ENCODE measurements at places on chromosomes 7 and 10. TPM values are rescaled to one million over a fixed set of nuclear protein-coding genes. Genes with fewer than 3 reads are reported as not detected.
A peak's percentile ranks its signal among the peaks of the same experiment; 100 is the strongest.

GRCh38 chr10:48239618-48240017, 34.9 kb downstream of the FRMPD2 start:
- H3K4me1 ChIP-seq = no peaks in the 10 kb centered on the region
- no peak overlapping the region for H3K27ac ChIP-seq
- no peaks in the 10 kb centered on the region for H3K27me3 ChIP-seq
- no peaks in the 10 kb centered on the region for H3K36me3 ChIP-seq
- DNase-seq = no peak
- no peak overlapping the region for H3K4me3 ChIP-seq

DNA sequence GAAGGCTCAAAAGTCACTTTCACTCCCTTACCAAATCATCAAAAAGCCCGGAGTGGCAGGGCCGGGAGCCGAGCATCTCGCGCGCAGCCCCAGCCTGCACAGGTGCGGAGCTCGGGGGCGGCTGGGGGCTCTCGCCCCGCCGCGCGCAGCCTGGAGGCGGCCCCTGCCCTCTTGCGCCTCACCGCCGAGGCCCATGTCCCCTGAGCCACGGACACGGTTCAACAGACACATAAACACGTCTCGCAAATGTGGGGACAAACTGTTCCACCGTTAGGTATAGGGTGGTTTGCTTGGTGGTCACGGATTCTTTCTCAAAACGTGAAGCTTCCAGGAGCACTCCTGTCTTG, 700 bp downstream of the GSAP start:
- H3K4me1 ChIP-seq = no peaks in the 10 kb centered on the region
- H3K27me3 ChIP-seq = no peaks in the 10 kb centered on the region
- DNase-seq = no peak
- peak overlapping the region; percentile 64 for H3K4me3 ChIP-seq
- H3K36me3 ChIP-seq = no peaks in the 10 kb centered on the region
- no peak overlapping the region for H3K27ac ChIP-seq

DNA sequence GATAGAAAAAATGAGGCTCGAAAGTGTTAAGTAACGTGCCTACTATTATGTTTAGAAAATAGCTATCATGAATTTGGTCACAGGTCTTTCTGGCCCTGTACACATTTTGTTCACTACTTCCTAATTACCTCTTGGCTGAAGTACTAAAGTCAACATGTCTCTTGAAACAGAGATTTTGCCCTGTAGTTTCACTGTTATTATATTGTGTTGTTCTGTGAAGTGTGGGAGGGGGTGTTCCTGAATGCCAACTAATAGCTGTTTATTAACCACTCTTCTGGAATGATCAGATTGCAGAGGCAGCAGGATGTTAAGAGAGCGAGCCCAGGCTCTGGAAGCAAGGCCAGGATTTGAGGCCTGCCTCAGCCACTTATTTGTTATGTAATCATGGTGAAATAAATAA, 72.1 kb downstream of the RNF133 start:
- no peak overlapping the region for H3K27ac ChIP-seq
- no peak overlapping the region for H3K4me3 ChIP-seq
- H3K4me1 ChIP-seq = no peaks in the 10 kb centered on the region

DNA sequence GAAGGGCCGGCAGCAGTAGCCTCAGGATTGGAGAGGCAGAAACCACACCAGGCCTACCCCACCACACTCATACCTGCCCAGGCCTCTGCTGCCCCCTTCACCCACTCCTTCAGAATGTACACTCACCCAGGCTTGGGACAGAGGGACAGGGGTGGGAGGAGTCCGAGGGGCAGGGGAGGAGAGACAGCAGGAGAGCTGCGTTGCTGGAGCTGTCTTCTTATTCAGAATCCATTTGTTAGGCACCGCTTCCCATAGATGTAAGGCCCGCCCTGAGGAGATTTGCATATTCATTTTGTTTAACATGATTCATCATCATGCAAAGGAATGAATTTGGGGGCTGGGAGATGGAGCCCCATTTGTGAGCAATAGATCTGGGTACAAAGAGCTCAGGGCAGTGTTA, 156.7 kb downstream of the CDH23 start:
- H3K36me3 ChIP-seq = no peaks in the 10 kb centered on the region
- DNase-seq = no peak
- H3K27me3 ChIP-seq = no peaks in the 10 kb centered on the region
- no peaks in the 10 kb centered on the region for H3K4me1 ChIP-seq
- H3K27ac ChIP-seq = no peak overlapping the region

GRCh38 chr10:114649217-114649903, 8.7 kb downstream of the ABLIM1 start:
- no peak overlapping the region for H3K4me3 ChIP-seq
- H3K27me3 ChIP-seq = no peaks in the 10 kb centered on the region
- DNase-seq = no peak
- H3K36me3 ChIP-seq = no peaks in the 10 kb centered on the region

- no peak overlapping the region for H3K27ac ChIP-seq
- H3K4me1 ChIP-seq = no peaks in the 10 kb centered on the region
- H3K27me3 ChIP-seq = no peaks in the 10 kb centered on the region
- DNase-seq = no peak
- no peaks in the 10 kb centered on the region for H3K36me3 ChIP-seq
Measured at GRCh38 chr10:17779784-17780183, 27.8 kb downstream of the TMEM236 start.

DNA sequence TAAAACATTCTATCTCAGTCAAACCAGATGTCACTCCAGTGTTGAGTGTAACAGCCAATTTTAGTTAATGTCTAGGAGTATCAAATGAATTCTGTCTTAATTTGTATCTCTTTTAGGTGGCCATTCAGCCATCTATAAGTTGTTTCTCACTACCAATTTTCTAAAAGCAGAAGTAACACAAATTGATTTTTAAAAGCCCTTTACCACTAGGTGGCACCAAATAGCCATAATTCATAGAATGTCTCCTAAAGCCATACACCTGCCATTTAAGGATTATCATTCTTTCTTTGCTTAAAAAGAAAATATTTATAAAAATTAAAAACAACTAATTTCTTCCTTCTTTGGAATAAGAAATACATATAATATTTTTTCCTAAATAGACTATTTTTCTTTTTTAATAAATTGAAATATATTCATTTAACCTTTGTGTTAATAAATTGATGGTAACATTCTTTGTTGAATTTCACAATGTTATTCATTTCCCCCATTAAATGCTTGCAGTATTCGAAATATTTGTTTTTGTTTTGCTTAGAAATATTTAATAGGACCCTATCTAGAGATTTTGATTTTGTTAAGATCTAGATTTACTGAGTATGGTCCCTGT, 107.8 kb upstream of the PPP1R3A start:
- no peak overlapping the region for H3K4me3 ChIP-seq
- H3K4me1 ChIP-seq = no peaks in the 10 kb centered on the region
- DNase-seq = no peak
- H3K36me3 ChIP-seq = no peaks in the 10 kb centered on the region
- no peaks in the 10 kb centered on the region for H3K27me3 ChIP-seq
- no peak overlapping the region for H3K27ac ChIP-seq

- no peaks in the 10 kb centered on the region for H3K36me3 ChIP-seq
- no peaks in the 10 kb centered on the region for H3K4me1 ChIP-seq
- DNase-seq = no peak
- no peak overlapping the region for H3K27ac ChIP-seq
- H3K27me3 ChIP-seq = no peaks in the 10 kb centered on the region
Measured at GRCh38 chr10:69959911-69960310, 92.7 kb upstream of the MACROH2A2 start.

GRCh38 chr7:104906556-104906955, 107.4 kb upstream of the KMT2E start:
- DNase-seq = no peak
- no peaks in the 10 kb centered on the region for H3K4me1 ChIP-seq
- no peaks in the 10 kb centered on the region for H3K36me3 ChIP-seq
- no peaks in the 10 kb centered on the region for H3K27me3 ChIP-seq
- H3K27ac ChIP-seq = no peak overlapping the region

- H3K27me3 ChIP-seq = no peaks in the 10 kb centered on the region
- DNase-seq = no peak
- no peak overlapping the region for H3K4me3 ChIP-seq
Measured at GRCh38 chr10:4069491-4069890, 284.5 kb upstream of the KLF6 start.

DNA sequence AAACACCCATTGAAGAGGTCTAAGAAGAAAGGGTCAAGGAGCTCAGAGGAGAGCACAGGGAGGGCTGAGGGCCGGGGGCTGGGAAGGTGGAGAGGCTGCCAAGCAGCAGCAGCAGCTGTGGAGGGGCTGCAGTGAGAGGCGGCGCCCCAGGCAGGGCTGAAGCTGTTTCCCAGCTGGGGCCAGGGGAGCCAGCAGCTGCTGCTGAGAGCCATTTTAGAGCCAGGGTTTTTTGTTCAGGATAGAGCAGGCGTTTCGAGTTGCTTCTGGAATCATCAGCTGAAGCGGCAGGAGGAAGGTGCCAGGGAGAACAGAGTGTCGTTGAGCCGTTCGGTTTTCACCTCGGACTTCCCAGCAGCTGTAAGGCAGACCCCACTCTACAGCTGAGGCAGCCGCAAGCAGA, 62.7 kb downstream of the LANCL2 start:
- no peak overlapping the region for H3K4me3 ChIP-seq
- no peaks in the 10 kb centered on the region for H3K4me1 ChIP-seq
- H3K36me3 ChIP-seq = peaks cover 4% of the 10 kb centered on the region
- H3K27ac ChIP-seq = no peak overlapping the region
- no peak for DNase-seq
- H3K27me3 ChIP-seq = no peaks in the 10 kb centered on the region

DNA sequence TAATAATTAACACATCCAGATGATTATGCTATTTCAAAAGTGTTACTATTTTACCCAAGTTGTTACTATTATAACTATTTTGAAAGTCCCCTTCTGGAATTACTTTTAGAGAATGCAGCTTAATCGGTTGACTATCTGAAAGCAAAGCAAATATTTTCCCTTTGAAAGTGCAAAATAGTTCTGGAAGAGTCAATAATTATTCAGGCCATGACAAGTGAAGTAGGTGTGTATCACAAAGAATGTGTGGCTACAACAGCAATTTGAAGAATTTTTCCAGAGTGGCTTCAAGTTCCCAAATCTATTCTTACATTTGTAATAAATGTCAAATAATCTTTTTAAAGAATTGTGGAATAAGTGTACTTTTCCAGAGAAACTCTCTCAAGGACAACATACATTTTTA, 42.8 kb downstream of the RNLS start:
- no peak overlapping the region for H3K27ac ChIP-seq
- H3K4me1 ChIP-seq = no peaks in the 10 kb centered on the region
- H3K4me3 ChIP-seq = no peak overlapping the region
- H3K27me3 ChIP-seq = no peaks in the 10 kb centered on the region

GRCh38 chr7:8365499-8366110, 67.8 kb upstream of the NXPH1 start:
- no peaks in the 10 kb centered on the region for H3K4me1 ChIP-seq
- H3K27me3 ChIP-seq = no peaks in the 10 kb centered on the region

- no peak for DNase-seq
Measured at GRCh38 chr10:3554121-3554522, 230.9 kb downstream of the KLF6 start.

- H3K36me3 ChIP-seq = no peaks in the 10 kb centered on the region
- no peak overlapping the region for H3K4me3 ChIP-seq
- H3K27me3 ChIP-seq = no peaks in the 10 kb centered on the region
- H3K4me1 ChIP-seq = no peaks in the 10 kb centered on the region
- H3K27ac ChIP-seq = no peak overlapping the region
- no peak for DNase-seq
Measured at GRCh38 chr7:116836911-116837310, 25.5 kb upstream of the CAPZA2 start.

- no peaks in the 10 kb centered on the region for H3K36me3 ChIP-seq
- no peak for DNase-seq
- H3K27ac ChIP-seq = no peak overlapping the region
Measured at GRCh38 chr10:64537928-64538327, 1016.7 kb downstream of the REEP3 start.

DNA sequence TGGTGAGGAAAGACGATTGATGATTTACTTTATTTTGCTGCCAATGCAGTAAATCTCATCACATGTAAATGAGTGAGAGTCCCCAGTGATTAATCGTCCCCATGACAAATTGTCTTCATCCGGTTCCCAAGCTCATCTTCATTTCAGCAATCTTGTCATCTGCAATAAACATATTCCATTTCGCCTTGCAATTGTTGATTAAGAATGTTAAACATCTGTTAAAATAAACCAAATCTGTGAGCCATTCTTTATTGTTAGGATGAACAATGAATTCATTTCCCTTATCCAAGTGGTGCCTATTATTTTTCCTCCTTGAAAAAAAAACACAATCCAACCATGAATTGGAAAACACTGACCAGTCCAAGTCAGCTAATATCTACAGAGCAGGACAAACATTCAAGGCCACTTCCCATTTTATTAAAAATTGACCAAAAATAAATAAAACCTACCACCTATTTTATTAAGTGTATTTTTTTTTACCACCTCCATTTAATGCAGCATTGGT, 36.5 kb downstream of the NPS start:
- no peak overlapping the region for H3K4me3 ChIP-seq

Gene MYH16
- total RNA-seq = not detected

Gene IQUB
- 0.81 TPM for total RNA-seq

Gene IKZF1
- 24.4 TPM for total RNA-seq

Gene CTNNA3
- total RNA-seq = 8.8 TPM

Gene SNX10
- 5.6 TPM for total RNA-seq

Gene ANXA8L1
- not detected for total RNA-seq

Gene INPP5A
- 66.4 TPM for total RNA-seq

Gene CHN2
- 7.6 TPM for total RNA-seq

Gene MLLT10
- total RNA-seq = 75.3 TPM

Gene MRLN
- not detected for total RNA-seq

Measured in aorta (tissue), 5 donors.